Hippocampal formation (tissue), 2 donors: ENCODE measurements at places on chromosomes 2 and 18.

DNA sequence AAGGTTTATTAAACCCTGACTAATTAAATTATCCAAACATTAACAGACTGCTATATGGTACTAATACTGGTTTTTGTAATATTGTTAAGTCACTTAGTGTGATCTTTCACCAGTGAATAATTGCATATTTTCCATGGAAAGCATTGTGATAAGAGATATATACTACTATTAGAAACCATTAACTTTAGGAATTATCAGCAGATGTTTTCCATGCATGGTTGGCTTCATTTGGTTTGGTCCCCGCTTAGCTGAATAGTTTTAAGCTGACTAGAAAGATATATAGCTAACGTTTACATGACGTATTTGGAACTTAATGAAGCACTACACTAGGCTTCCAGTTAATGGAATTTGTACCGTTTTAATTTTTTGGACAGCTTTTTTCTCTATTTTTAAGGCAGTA, 37.9 kb downstream of the LCLAT1 start:
- no peak for DNase-seq

GRCh38 chr2:30994227-30995056, 143.8 kb downstream of the GALNT14 start:
- DNase-seq = no peak

DNA sequence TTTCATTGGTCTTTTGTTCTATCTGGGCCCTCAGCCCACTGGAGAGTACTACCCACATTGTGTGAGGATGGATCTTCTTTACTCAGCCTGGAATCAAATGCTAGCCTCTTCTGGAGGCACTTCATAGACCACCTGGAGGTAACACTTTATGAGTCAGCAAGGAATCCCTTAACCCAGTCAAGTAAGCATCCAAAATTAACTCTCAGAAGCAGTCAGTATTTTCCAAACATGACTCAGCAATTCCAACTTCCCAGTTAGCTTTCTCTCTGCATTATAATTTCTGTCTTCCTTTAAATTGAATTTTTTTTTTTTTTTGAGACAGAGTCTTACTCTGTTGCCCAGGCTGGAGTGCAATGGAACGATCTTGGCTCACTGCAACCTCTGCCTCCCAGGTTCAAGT, 142.7 kb downstream of the ACKR3 start:
- DNase-seq = no peak

DNA sequence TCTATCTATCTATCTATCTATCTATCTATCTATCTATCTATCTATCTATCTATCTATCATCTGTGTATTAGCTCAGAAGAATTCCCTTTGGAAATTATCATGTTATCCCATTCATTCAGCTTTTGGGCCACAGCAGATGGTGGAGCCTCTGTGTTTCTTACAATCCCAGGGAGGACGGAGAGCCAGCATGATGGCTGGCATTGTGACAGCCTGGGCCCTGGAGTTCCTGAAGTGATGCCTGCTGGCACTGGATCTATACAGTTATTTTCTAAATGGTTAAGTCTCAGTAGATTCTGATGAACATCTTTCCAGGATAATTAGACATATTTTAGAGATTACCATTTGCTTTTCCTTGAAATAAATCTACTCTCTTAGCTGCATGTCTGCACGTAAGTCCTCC, 385.4 kb upstream of the NXPH2 start:
- no peak for DNase-seq

- DNase-seq = no peak
These were observed 214.1 kb downstream of the TWIST2 start for GRCh38 chr2:239061824-239062570.

DNA sequence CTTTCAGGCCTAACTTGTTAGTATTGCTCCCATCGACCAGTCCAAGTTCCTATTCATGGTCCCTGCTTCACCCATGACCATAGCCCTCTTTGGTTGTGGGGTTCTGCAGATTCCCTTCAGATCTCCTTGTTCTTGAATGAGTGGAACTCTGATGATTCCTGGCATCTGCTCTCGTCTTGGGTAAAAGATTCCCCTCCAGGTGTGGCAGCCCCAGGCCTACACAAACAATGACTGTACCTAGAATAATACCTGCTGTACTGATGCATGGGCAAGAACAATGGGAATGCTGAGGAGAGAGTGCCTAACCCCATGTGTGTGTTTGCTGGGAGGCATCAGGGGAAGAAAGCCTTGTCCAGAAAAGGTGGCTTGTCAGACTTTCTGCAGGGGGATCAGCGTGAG, 39.2 kb upstream of the MRPL19 start:
- no peak for DNase-seq
